ENCODE measurements at places on chromosomes 4 and X.

DNA sequence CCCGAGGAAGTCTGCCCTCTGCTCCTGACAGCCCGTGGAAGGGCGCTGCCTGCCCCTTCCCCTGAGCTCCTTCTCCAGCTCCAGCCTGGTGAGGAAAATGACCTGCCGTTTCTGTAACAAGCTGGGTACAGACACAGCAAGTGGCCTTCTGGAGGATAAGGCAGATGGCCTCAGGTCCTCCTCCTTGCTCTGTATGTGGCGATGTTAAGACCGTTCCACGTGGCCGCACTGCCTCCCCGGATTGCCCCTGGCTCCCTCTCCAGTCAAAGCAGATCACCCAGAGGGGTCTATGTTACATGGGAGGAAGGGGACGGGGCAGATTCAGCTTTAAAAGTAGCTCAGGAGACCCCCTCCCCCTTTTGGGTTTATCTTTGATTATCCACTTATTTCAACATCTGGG, 80.3 kb upstream of the GATB start:
- no peak for DNase-seq

GRCh38 chr4:528835-529234, 29.8 kb downstream of the PIGG start:
- no peak for DNase-seq

- DNase-seq: no peak
Measured at GRCh38 chr4:168057412-168057811, 34.9 kb upstream of the ANXA10 start.

GRCh38 chr4:8296491-8296890, 26.9 kb downstream of the HTRA3 start:
- no peak for DNase-seq
